Caco-2 (cell line): ENCODE measurements at places on chromosomes 13 and 19.

DNA sequence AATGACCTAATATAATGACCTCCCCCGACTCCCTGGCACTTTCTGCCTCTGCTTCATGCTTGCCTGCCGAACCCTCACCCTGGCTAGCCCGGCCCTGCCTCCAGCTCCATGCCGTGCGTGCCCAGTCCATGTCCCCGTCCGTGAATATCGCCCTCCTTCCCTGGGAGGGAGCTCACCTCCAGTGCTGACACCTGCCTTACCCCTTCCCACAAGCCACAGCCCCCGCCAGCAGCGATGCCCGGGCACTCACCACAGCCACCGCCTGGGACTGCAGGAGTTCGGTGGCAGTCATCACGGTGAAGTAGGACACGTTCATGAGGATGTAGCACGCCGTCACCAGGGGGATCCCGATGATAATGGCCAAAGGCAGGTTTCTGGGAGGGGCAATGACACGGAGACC, 10.0 kb downstream of the SLC7A9 start:
- H3K4me3 ChIP-seq = no peak overlapping the region
- DNase-seq = no peak
- no peaks in the 10 kb centered on the region for H3K4me1 ChIP-seq

DNA sequence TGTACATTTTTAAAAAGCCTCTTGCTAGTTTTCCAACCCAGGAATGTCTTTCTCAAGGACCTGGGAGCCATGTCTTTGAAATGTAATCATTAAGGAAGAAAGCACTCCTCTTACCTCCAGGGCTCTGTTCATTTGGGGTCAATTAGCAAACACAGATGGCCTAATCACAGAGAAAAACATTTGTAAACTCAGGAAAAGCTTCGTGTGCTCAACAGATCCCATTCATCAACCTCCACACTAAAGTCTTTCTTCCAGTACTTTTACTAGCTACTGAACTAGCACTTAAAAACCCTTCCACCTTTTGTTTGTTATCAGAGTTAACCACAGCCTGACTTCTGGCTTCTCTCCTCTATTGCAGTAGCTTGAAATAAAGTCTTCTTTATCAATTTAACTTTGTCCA, 441.4 kb downstream of the PCDH20 start:
- H3K27me3 ChIP-seq = no peaks in the 10 kb centered on the region
- no peak overlapping the region for H3K4me3 ChIP-seq
- DNase-seq = no peak

DNA sequence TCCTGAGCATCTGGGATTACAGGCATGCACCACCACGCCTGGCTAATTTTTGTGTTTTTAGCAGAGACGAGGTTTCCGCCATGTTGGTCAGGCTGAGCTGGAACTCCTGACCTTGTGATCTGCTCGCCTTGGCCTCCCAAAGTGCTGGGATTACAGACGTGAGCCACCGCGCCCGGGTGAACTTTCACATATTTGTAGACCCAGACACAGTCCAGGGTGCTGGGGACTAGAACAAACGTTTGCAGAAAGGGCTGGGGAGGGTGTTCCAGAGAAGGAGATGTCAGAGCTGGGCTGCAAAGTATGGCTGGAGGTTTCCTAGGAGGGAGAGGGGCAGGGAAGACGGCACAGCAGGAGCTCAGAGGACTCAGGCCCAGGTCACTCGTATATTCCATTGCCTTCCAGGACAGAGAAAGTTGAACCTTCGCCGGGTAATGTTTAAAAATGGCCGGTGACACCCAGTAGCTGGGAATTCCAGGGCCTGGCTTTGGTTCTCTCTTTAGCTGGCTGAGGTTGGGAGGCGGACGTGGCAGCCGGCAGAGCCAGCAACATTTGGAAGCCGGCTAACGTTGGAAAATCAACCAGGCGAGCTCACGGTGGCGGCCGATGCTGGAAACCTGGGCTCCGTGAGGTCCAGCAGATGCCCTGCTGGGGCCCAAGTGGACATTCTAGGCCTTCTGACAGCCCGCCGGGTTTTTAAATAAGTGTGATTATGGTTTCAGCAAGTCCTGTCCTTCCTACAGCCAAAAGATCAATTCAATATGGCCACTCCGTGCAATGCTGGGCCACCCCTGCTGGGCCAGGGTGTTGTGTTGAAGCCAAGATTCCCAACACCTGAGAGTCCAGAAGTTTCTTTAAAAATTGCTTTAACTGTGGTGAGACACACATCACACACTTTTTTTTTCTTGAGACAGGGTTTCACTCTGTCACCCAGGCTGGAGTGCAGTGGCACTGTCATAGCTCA, 41.5 kb downstream of the NFIC start:
- H3K27ac ChIP-seq = no peak overlapping the region
- no peaks in the 10 kb centered on the region for H3K4me1 ChIP-seq
- H3K36me3 ChIP-seq = no peaks in the 10 kb centered on the region
- no peak for DNase-seq

GRCh38 chr13:82976499-82976898, 905.8 kb downstream of the SLITRK1 start:
- no peak overlapping the region for H3K27ac ChIP-seq
- no peak overlapping the region for H3K4me3 ChIP-seq
- DNase-seq = no peak

- peaks cover 19% of the 10 kb centered on the region for H3K4me1 ChIP-seq
- H3K36me3 ChIP-seq = no peaks in the 10 kb centered on the region
- H3K27ac ChIP-seq = peak overlapping the region; percentile 94
Measured at GRCh38 chr13:27170516-27171243, 931 bp downstream of the USP12 start.

DNA sequence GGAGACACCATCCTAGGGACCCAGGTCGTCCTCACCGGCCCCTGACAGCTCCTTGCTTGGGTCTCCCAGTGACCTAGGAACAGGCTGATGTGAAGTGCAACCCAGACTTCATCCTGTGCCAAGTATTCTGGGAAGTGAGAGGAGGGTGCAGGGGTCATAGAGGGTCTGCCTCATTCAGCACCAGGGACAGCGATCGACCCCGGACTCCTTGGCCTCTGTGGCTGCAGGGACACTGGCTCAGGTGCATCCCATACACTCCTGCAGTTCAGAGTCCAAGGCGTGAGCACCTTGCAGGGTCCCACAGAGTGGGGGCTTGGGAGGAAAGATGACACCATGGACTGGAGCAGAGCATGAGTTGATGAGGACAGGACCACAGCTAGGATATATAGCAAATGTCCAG, 10.0 kb upstream of the OR10H2 start:
- H3K27ac ChIP-seq = no peak overlapping the region
- no peaks in the 10 kb centered on the region for H3K36me3 ChIP-seq
- no peak for DNase-seq
- no peaks in the 10 kb centered on the region for H3K4me1 ChIP-seq
- H3K4me3 ChIP-seq = no peak overlapping the region

GRCh38 chr13:98868932-98869331, 108.9 kb downstream of the DOCK9 start:
- no peak overlapping the region for H3K27ac ChIP-seq
- no peak for DNase-seq
- no peak overlapping the region for H3K4me3 ChIP-seq
- peaks cover 5% of the 10 kb centered on the region for H3K36me3 ChIP-seq
- H3K27me3 ChIP-seq = no peaks in the 10 kb centered on the region

DNA sequence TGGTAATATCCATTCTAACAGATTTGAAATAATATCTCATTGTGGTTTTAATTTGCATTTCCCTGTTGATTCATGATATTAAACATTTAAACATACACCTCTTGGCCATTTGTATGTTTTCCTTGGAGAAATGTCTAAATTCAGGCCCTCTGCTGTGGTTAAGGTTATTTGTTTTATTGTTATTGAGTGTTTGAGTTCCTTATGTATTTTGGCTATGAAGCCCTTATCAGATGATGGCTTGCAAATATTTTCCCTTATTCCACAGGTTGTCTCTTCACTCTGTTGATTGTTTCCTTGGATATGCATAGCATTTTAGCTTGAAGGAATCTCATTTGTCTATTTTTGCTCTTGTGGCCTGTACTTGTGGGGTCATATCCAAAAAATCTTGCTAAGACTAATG, 303.6 kb downstream of the GPC5 start:
- H3K36me3 ChIP-seq = no peaks in the 10 kb centered on the region
- H3K4me1 ChIP-seq = no peaks in the 10 kb centered on the region
- H3K27ac ChIP-seq = no peak overlapping the region
- H3K4me3 ChIP-seq = no peak overlapping the region

- H3K36me3 ChIP-seq = no peaks in the 10 kb centered on the region
- no peak overlapping the region for H3K4me3 ChIP-seq
- no peak overlapping the region for H3K27ac ChIP-seq
- H3K4me1 ChIP-seq = 0 out of 2 replicates have a peak, but pooled peaks cover 3% of the 10 kb centered on the region
- DNase-seq = no peak
- no peaks in the 10 kb centered on the region for H3K27me3 ChIP-seq
Measured at GRCh38 chr13:32594157-32594738, 8.0 kb downstream of the PDS5B start.

DNA sequence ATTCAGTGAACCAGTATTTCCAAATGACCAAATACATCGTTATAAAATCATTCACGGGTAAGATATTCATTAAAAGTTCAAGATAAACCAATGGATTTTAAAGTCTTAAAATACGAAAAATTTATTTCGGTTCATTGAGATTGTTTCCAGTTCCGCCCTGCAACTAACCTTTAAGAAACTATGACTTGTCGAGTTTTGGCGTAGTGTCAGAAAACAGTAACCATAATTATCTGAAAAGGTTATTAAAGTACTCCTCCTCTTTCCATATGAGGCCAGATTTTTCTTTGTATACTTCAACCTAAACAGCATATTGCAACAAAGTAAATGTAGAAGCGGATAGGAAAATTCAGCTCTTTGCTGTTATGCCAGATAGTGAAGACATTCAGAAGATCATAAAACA, 26.1 kb downstream of the LPAR6 start:
- H3K4me3 ChIP-seq = no peak overlapping the region
- H3K27me3 ChIP-seq = no peaks in the 10 kb centered on the region
- H3K36me3 ChIP-seq = no peaks in the 10 kb centered on the region
- no peak overlapping the region for H3K27ac ChIP-seq
- H3K4me1 ChIP-seq = no peaks in the 10 kb centered on the region

GRCh38 chr13:50306156-50306555, 290.9 kb downstream of the KCNRG start:
- no peak for DNase-seq
- H3K27me3 ChIP-seq = no peaks in the 10 kb centered on the region
- no peak overlapping the region for H3K27ac ChIP-seq
- H3K36me3 ChIP-seq = no peaks in the 10 kb centered on the region
- H3K4me1 ChIP-seq = no peaks in the 10 kb centered on the region

- peaks cover 2% of the 10 kb centered on the region; the same call in 1 of the 2 replicates for H3K36me3 ChIP-seq
- H3K27ac ChIP-seq = no peak overlapping the region
- H3K4me3 ChIP-seq = no peak overlapping the region
- no peak for DNase-seq
- no peaks in the 10 kb centered on the region for H3K27me3 ChIP-seq
Measured at GRCh38 chr19:4713384-4713951, 10.2 kb downstream of the DPP9 start.

DNA sequence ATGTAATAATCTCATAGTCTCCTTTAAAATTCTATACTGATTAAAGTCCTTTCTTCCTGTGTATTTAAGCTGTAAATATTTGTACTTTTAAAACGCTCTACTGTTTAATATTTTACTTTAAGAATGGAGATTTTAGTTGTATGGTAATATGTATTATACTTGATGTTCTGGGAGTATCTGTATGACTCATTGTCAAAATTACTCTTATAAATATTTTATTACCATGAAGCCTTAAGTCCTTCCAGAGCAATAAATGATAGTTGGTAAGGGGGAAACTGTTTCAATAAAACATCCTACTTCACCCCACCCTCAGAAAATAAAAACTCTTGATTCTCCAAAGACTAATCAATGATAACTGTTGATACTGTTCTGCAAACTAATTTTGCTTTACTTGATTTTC, 6.4 kb downstream of the PCDH9 start:
- DNase-seq = no peak
- no peaks in the 10 kb centered on the region for H3K27me3 ChIP-seq
- H3K4me3 ChIP-seq = no peak overlapping the region
- H3K4me1 ChIP-seq = no peaks in the 10 kb centered on the region
- no peak overlapping the region for H3K27ac ChIP-seq

GRCh38 chr19:39701291-39701690, 3.0 kb upstream of the LGALS14 start:
- H3K4me3 ChIP-seq = no peak overlapping the region
- H3K27me3 ChIP-seq = no peaks in the 10 kb centered on the region
